NCI-H1436 (cell line): ENCODE measurements at places on chromosomes 3 and 15.

DNA sequence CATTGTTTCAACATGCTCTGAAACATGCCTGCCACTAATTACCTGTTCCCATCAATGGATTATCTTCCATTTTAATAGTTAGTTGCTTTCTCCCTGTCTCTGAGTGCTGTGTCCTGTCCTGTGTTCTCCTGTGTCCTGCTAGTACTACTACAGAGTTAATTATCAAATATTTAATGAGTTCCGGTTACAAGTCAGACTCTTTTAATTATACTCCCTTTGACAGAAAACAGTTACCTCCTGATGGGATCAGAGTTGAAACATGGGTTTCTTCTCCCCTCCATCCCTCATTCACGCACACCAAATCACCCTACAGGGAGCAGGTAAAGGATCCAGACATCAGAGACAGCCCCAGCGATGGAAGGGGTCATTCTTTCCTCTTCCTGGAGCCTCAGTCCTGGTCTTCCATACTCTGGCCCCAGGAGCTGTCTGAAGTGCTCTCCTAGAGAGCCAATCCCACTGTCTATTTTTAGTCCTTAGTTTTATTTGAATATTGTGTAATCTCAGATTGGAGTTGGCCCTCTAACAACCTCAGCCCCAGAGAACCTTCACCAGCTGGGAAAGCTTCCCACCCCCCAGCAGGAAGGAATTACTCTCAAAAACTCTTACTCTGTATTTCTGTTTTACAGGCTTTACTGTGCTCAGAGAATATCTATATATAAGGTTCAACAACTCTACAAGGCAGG is 137.0 kb upstream of the C2CD4B start:
- no peak for DNase-seq

DNA sequence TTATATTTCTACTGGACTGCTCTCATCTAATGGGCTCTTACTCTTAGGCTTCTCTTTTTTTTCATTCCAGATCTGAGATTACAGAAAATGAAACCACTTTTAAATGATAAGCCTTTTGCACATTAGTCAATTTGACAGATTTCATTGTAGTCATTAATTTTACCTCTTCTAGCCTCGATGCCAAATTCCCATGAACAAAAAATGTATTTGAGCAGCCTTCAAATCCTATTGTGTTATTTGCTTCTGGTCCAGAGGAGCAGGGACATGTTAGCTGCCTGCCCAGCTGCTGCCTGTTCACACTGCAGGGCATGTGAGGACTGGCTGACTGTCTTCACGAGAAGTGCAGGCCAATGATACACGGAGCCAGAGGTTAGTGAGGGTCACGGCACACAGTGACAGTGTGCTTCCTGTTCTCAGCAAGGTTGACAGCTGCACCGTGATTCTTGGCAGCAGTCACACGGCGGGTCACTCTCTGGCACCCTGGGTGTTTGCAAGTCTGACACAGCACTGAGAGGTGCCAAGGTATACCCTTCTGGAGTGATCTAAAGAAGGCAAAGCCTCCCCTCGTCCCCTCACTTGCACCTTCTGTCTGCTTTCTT is 40.8 kb downstream of the KAT2B start:
- DNase-seq: no peak

- no peak for DNase-seq
These were observed 122.4 kb upstream of the IL12A start for GRCh38 chr3:159866201-159866746.

- DNase-seq: no peak
These were observed 12.4 kb downstream of the GORASP1 start for GRCh38 chr3:39094851-39095677.

- DNase-seq: no peak
These were observed 83.3 kb upstream of the MYO5C start for GRCh38 chr15:52378746-52379394.

GRCh38 chr3:42148086-42148848 is 57.1 kb downstream of the TRAK1 start:
- no peak for DNase-seq

- no peak for DNase-seq
These were observed 48.5 kb downstream of the IQSEC1 start for GRCh38 chr3:13024765-13025065.

DNA sequence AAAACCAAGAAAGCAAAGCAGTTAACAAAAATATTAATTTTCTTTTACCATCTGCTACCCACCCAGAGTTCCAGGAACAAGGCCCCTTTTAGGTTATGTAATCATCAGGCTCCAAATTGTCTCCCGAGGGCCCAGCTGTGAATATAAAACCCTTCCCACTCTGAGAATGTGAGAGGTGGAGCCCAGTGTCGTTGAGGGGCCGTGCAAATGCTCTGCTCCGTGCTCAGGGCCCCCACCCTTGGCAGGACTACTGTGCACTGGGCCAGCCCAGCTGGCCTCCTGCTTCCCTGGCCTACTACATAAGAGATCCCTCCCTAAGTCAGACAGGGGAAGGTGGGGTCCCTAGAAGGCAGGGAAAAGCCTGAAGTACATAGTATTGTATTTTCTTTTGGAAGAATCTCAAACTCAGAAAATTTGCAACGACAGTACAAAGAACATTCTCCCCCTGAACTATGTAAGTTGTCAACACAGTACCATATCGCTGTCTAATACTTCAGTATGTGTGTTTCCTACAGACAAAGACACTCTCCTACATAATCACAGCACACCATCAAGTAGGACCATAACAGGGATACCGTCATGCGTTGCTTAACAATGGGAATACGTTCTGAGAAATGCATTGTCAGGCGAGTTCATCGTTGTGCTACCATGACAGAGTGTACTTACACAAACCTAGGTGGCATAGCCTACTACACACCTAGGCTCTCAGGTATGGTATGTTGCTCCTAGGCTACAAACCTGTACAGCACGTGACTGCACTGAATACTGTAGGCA is 4.4 kb upstream of the CLEC3B start:
- DNase-seq: no peak

- DNase-seq: no peak
These were observed 23.7 kb downstream of the ABHD2 start for GRCh38 chr15:89111961-89112340.

GRCh38 chr3:187458921-187459320 is 90.7 kb downstream of the RTP4 start:
- DNase-seq: peak; percentile 26

DNA sequence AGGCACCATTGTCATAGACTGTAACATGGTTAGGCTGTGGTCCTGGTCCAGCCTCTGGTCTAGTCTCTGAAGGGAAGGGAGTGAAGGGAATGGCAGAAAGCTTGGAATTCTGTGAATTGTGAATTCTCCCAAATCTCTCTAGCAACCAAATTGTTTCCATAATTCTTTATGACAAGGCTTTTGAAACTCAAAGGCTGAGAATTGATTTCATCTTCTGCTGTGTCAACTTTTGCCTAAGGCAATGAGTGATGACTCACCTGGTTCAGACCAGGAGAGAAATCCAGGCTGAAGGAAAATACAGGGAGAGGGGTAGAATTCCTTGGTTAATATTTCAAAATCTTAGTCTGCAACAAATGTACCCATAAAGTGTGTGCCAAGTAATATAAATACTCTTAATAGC is 82.6 kb upstream of the ADPGK start:
- DNase-seq: no peak

DNA sequence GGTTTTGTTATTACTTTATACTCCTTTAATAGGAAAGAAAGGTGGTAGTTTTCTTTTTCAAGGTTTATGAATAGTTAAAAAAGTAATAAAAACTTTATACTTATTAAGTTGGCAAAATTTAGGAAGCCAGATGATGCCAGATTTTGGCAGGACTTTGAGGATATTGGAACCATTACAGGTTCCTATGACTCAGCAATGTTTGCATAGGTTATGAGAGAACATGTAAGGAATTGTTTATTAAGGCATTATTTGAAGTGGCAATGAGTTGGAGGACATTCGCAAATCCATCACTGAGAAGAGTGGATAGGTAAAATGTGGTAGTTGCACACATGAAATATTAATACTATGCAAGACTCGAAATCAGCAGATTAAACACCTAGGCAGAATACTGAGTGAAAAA is 29.9 kb downstream of the CDAN1 start:
- DNase-seq: no peak

DNA sequence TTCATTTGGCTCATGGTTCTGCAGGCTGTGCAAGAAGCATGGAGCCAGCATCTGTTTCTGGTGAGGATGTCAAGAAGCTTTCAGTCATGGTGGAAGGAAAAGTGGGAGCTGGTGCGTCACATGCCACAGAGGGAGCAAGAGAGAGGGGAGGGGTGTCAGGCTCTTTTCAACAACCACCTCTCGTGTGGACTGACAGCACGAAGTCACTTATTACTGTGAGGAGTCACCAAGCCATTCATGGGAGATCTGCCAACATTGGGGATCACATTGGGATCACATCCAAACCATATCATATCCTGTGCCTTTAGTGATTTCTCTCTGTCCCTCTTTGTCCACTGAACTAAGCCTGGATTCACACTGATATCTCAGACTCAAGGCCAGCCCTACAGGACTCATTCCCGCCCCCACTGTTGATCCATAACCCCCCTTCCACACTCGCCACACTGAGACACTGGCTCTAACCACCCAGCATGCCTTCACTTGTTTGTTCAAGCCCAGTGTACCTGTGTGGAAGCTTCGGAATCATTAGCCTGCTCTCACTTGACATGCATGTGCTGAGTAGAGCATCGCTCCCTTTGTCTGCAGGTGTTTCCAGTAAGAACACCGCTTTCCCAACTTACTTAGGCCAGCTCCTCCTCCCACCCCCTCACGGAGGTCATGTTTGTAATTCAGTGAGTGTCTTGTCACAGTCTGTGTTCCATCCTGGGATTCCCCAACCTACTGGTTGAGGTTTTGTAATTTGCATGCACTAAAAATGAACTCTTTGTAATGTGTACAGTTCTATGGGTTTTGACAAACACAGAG is 132.2 kb downstream of the KLF13 start:
- no peak for DNase-seq

- DNase-seq: no peak
These were observed 123.3 kb downstream of the NFKBIZ start for GRCh38 chr3:101972430-101973162.
